Stimulated activated CD8-positive, alpha-beta memory T cell treated with anti-CD3 and anti-CD28 coated beads, Interleukin-15, amount 100 ng/mL, for 48 hours (primary cell): ENCODE measurements at places on chromosomes 1 and 21.
A peak's percentile ranks its signal among the peaks of the same experiment; 100 is the strongest.

GRCh38 chr1:26540351-26540750 lies 10.8 kb downstream of the RPS6KA1 start:
- DNase-seq = no peak

DNA sequence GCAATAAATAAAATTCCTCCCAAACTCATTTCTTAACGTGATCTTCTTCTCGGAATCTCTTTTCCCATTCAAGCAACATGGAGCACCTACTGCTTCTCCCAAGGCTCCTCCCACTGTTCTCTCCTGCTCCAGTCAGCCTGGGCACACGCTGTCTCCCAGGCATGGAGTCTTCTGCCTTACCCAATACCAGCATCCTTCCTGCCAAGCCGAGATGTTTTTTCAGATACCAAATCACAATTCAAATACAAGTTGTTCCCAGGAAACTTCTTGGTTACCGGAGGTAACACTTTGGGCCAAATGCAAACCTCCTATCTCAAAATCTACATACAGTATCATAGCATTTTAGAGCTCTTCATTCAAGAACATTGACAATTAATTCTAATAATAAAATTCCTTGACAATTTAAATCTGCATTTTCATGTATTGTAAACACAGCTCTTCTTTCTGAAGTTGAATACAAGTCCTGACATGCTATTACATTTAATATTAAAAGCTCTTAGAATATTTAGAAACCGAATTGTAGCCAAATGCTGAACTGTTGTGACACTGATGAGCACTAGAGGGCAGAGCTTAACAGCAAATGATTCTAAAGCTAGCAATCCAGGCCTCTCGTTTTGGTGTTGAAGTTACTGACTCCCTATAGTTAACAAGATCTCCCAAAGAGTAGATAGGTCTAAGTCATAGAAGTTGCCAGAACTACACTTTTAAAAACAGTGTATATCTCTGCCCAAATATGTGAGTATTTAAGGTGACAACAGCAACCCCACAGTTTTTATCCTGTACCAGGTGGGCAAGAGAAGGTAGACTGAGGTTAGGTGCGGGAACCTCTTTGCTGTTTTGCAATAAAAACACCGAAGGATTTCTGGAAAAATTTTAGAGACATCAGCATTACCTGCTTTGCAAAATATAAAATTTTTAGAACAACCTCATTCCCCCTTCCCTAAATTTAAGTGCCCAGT lies 52.3 kb downstream of the BCAR3 start:
- DNase-seq = no peak

GRCh38 chr1:29853716-29854330 lies 617.5 kb downstream of the PTPRU start:
- no peak for DNase-seq

DNA sequence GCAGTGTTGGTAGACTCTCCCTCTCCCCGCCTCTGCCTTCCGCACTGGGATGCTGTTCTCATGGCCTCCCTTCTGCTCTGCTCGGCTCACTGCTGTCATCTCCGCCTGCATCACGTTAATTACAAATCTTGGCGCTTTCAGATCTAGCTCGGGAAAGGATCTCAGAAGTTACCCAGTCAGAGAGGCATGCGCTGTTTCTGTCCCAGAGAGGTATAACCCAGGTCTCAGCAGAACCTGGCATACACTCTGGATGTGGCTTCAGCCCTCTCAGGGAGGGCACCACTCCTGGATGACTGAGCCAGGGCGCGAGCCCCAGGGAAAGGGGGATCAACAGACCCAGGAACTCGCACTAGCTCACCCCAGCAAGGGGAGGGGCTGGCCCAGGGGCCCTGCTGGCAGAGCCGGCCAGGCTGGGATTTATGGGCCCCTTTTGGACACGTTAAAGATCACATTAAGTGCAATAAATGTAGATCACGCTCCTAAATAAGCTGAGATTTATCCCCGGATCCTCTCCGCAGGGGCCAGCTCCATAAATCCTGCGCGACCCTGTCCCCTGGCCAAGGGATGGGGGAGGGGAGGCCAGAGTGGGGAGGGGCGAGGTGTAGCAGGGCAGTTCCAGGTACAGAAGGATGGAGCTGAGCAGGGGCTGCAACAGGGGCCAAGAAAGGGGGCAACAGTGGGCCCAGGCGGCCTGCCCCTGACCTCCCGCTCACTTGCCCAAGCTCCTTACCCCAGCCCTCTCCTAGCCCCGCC lies 101.3 kb upstream of the ZBTB40 start:
- DNase-seq = no peak

DNA sequence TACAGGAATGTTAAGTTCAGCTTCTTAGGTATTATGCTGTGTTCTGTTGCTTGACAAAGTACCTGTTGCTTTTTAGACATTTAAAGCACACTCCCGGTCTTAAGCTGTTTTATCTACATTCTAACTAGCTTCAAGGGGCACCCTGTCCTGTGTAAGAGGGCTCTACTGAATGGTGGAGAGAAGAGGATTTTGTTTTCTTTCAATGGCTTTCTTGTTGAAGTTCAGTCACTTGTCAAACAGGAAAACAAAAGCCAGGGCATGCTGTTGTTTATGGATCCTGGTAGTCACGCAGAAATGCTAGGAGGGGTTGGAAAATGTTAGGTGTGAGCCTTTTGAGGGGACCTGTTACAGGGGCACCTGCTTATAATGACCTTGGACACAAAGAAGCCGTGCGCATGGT lies 30.7 kb downstream of the PGM1 start:
- DNase-seq = no peak

GRCh38 chr1:170587253-170587593 lies 55.3 kb downstream of the GORAB start:
- no peak for DNase-seq

GRCh38 chr1:9444532-9444931 lies 94.7 kb upstream of the SLC25A33 start:
- no peak for DNase-seq

DNA sequence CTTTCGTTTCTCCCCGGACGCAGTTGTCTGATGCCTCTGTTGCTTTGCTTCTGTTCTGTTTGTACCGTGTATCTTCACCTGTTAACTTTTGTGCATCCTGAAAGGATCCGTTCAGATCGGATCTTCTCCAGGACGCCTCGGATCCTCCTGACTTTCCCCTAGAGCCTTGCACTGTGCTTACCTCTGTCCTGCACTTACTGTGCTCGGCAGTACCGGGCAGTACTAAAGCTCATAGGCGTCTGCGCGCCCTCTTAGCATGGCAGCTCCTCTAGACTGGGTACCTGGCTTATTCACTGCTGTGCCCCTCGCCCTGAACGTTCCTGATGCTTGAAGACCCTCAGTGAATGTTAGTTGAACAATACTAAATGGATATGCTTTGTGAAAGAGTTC lies 934 bp downstream of the SCP2 start:
- DNase-seq = no peak

DNA sequence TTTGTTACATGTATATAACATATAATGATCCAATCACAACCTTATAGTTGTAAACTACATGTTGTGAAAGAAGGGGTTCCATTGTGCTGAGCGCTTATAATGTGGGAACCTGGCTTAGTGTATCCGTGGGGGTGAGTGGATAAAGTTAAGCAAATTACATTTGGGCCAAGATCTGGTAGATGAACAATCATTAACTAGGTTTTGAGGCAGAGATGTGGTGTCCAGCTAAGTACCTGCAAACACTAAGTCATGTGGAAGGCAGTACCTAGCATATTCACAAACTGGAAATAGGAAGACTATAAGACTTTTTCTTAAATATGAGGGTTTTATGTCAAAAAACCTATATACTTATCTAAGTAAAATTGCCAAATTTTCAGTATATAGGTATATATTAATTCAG lies 167.2 kb upstream of the PDE4B start:
- no peak for DNase-seq

DNA sequence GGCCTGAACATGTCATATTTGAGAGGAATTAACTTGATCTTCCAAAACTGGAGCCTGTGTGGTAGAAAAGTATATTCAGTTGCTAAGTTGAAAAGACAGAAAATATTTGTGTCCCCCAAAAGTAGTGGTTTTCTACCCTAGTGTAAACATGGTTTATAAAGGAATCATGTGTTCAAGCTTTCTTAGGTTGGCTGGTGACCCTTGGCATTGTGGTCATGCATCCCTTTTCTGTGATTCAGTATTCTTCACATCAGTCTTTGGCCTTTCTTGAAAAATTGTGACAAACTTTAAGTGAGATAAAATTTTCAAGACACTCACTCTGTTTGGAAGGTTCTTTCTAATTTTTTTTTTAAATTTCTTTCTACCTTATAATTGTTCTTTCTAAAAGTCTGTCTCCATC lies 193.2 kb downstream of the DHRS3 start:
- no peak for DNase-seq

- DNase-seq = no peak
Measured at GRCh38 chr21:28445141-28445830, 547.4 kb downstream of the LTN1 start.

DNA sequence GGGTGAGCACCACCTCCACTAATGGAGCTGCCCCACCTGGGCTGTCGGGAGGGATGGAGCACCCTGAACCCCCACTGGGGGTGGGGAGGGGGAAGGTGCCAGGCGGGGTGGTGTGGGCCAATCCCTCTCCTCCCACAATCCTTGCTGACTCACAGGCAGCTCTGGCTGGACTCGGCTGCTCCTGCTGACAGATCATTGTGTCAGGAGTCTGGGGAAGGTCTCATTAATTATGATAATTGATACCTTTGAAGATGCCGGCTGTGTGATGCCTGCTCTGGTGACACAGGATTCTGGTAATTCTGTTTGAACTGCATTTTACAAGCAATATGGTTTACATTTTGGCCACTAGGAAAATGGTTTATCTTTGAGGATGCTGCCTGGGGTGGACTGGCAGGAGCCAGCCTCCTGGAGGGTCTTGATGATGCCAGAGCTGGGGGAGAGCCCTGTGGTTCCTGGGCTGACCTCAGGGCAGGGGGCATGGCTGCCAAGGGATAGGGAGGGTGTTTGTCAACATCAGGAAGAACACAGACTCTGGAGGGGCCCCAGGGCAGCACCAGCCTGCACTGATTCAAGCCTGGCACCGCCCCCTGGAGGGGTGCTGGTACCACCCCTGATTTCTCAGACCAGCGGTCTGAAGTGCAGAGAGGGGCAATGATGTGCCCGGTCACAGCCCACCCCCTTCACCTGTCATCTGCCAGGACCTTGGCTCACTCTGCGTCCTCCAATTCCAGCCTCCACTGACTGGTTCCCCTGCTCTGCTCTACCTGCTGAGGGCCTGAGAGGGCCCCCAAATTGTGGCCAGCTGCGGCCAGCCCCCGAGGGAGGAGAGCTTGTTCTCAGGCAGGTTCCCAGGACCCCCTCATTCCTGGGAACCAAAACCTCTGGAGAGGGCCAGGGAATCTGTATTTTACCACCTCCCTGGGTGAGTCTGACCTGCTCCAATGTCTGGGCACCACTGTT lies 338.8 kb downstream of the MATN1 start:
- DNase-seq = no peak

DNA sequence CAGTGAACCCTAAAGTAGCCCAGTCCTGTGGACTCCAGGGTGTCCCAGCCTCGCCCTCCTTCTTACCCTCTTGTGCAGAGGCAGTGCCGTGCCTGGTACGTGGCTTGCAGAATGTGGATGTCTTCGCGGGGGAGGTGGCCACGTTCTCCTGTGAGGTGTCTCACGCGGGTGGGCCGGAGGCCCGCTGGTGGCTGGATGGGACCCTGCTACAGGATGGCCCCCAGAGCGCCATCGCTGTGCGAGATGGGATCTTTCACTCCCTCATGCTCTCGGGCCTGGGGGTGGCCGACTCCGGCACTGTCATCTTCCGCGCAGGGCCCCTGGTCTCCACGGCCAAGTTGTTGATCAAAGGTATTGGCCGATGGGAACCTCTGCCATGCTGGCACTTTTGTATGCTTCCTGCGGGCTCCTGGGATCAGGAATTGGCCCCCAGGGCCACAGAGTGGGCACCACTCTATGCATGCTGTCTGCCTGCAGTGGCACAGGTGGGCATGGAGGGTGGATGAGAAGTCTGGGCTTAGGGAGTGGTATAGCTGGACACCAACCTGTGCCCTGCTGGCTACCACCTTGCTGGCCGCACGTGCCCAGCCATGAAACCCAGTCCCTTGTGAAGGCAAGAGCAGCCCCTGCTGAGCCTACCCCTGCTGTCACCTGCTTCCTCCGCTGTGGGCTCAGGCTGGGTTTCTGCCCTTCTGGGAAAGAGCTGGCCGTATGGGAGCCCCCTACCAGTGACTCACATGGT lies 92.9 kb downstream of the TRIM11 start:
- no peak for DNase-seq

DNA sequence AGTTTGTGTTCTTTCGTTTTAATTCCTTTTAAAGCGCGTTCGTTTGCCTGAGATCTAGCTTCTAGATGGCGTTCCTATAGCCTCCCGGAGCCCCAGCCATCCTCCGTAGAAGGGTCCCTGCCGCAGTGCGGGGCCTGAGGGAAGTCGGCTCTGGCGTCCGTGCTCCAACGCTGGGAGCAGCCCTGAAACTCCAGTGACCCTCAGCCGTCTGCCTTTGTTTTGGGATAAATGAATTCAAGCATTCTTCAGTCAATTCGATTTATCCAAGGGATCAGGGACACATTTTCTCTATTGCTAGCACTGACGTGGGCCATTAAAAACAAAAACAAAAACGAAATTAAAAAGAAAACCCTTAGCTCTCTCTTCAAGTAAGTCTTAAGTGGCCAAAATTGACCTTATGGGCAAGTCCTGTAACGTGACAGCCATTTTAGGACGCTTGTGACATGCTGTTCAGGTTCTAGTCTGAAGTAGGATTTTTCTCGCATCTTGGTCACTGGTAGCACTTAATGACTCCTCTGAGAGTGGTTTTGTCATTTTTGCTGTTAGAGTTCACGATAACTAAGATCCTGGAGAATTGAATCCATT lies 742 bp upstream of the HSPA13 start:
- DNase-seq = no peak

- DNase-seq = peak; percentile 85
Measured at GRCh38 chr1:226407497-226408284, at the start of gene PARP1. TSS of gene PARP1 (minus strand) at chr1:226408093. CDS start at chr1:226407929, 164 bp downstream.

DNA sequence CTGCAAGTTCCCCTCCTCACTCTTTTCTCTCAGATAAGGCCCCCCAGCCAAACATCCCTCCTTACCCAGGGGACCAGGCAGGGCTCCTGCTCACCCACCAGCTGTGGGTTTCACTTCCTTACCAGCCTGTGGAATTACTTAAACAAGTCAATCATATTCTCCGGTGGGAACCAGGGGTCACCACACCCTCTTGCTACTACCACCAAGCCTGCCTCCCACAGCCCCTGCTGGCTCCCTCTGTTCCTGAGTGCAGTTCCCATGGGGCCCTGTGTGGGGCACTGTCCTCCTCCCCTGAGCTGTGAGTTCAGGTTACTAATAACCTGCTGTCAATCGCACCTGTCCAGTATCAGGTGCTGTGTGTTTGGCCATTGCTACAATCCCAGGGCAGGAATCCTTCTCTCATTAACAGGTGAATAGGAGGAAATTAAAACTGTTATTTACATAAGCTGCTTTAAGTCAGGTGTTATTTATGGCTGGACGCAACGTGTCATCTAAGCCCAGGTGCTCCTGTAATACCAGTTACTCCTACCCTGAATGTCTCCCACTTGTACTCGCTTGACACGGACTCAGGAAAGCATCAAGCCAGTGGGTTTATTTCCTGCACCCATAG lies 53.1 kb upstream of the LBR start:
- no peak for DNase-seq

- DNase-seq = no peak
Measured at GRCh38 chr21:16304174-16305095, 574.7 kb downstream of the USP25 start.
